ENCODE measurements at places on chromosomes 5 and 9. TPM values are rescaled to one million over a fixed set of nuclear protein-coding genes. Genes with fewer than 3 reads are reported as not detected.

Gene TAF11L6
- not detected for total RNA-seq

Gene BRD3
- 37.9 TPM for total RNA-seq

Gene ICE1
- 29.9 TPM for total RNA-seq

Gene SEMA4D
- total RNA-seq: 458 TPM

Gene ENTREP1
- not detected for total RNA-seq

Gene IFNA13
- total RNA-seq: not detected

Gene IQGAP2
- 72.7 TPM for total RNA-seq

Gene ANKRD18A
- total RNA-seq: 2.1 TPM

Gene IFNK
- total RNA-seq: not detected

Gene OR1B1
- not detected for total RNA-seq

Gene SPATA31D4
- total RNA-seq: not detected

Gene IL4
- 4.0 TPM for total RNA-seq

Gene ELAVL2
- not detected for total RNA-seq

Gene ISL1
- total RNA-seq: not detected

Gene GNPDA1
- 30.0 TPM for total RNA-seq

Gene SPATA31D1
- not detected for total RNA-seq

Gene CAMK2A
- not detected for total RNA-seq

Gene SLC22A5
- total RNA-seq: 3.4 TPM

Gene PCDHB15
- total RNA-seq: not detected

Gene ENHO
- not detected for total RNA-seq

Gene PCDHA9
- total RNA-seq: not detected

Gene GPSM1
- total RNA-seq: 10.7 TPM

Gene CSNK1G3
- total RNA-seq: 24.1 TPM

Gene GABRP
- total RNA-seq: not detected

Gene FAM78A
- 101 TPM for total RNA-seq

Gene PRR16
- not detected for total RNA-seq

Gene FBLL1
- not detected for total RNA-seq

Gene CDO1
- total RNA-seq: 0.09 TPM

Gene MACIR
- 7.2 TPM for total RNA-seq

Gene DDX31
- total RNA-seq: 18.6 TPM

Gene ANKRD33B
- 5.7 TPM for total RNA-seq

Gene WDR38
- total RNA-seq: not detected

Gene HSDL2
- 20.2 TPM for total RNA-seq

Gene NFIB
- not detected for total RNA-seq

Gene GPX3
- total RNA-seq: not detected

Gene TEX53
- total RNA-seq: not detected
